ENCODE measurements at places on chromosomes 11 and 22.

- no peak for DNase-seq
These were observed 609.0 kb downstream of the TBC1D22A start for GRCh38 chr22:47371263-47372090.

DNA sequence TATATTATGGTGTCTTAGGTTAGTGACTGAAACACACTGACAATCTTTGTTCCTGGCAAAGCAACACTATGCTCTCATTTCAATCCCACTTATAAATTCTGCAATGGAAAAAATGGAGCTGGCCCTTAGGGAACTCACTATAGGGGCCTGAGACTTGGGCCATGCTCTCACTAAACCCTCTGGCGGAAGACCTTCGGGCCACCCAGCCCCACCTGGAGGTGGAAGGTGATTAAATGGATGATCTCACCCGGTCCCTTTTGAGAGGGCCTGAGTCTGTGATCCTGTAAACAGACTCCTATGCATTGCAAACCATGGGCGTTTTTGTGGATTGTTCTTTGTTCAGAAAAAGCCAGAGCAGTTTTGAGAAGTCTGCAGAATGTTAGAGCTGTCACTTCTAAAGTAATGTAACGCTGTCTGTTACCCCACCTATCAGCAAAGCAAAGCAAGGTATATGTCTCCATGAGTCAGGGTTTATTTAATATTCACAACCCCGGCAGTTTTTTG is 17.0 kb upstream of the CDON start:
- DNase-seq, result no peak

GRCh38 chr22:20532256-20532993 is 25.0 kb downstream of the MED15 start:
- DNase-seq, result no peak

DNA sequence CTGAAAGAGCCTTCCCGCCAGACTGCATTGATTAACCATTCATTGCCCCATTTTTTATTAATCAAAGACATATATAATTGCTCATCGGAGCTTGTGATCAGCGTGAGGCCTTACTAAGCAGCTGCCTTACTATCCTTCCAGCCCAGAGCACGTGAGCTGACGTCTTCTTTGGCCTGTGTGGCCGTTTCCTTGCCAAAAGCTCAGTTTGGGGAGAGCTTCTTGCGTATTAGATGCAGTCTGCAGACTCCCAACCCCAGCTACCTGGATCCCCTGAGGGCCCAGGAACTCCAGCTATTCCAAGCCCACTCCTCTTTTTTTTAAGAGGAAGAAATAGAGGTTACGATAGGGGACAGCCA is 784 bp upstream of the SLC43A3 start:
- DNase-seq, result no peak

- no peak for DNase-seq
These were observed 7.3 kb downstream of the CCDC88B start for GRCh38 chr11:64347193-64347867.

GRCh38 chr11:1310772-1311468 is 1.5 kb upstream of the TOLLIP start:
- DNase-seq, result no peak

- DNase-seq, result no peak
These were observed 50.3 kb downstream of the AMBRA1 start for GRCh38 chr11:46543564-46543963.

- DNase-seq, result no peak
These were observed 1.7 kb downstream of the UVRAG start for GRCh38 chr11:75816561-75817239.

DNA sequence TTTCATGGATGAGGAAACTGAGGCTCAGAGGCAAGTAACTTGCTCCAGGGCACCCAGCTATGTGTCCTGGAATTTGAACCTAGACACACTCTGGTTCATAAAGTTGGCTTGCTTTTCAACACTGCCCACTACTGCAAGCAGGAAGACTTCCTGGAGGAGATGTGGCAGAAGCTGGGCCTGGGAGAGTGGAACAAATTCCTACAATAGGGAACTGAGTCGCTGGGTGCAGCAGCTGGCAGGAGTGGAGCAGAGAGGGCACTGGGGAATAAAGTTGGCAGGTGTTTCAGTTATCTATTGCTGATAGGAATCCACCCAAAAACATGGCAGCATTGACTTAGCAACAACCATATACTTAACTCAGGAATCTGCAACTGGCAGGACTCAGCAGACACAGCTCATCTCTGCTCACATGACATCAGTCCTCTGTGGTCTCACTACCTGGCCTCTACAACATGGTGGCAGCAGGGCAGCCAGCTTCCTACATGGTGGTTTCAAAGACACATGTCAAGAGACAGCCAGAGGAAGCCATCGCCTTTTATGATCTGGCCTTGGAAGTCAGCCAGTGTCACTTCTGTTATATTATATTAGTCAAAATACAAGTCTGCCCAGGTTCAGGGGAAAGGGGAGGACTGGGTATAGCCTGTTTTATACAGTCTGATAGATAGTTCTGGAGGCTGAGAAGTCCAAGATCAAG is 10.6 kb upstream of the CARD10 start:
- DNase-seq, result no peak

Measured in RWPE2 (cell line).